ENCODE measurements at places on chromosomes 6 and 20.

- no peak for DNase-seq
Measured at GRCh38 chr6:15623276-15624116, 39.3 kb downstream of the DTNBP1 start.

- no peak for DNase-seq
Measured at GRCh38 chr6:35152067-35152707, 11.0 kb upstream of the TCP11 start.

GRCh38 chr6:138004430-138005287 lies 102.6 kb downstream of the PERP start:
- no peak for DNase-seq

DNA sequence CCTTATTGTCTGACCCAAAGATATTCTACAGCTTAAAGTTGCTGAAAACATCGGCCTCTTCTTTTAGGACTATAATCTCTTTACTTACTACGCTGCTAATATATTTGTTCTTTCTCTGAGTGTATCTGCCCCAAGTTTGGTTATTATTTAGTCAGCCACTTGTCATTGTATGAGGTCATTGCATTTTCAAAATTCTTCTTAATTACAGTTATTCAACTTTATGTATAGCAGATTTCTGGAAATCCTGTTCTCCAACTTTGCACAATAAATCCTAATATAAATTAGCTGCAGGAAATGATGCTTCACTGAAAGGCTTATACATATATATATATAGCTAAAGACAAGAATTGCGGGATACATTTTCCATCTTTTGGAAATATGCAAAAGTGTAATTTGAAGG lies 88.5 kb upstream of the HIVEP1 start:
- DNase-seq = no peak

DNA sequence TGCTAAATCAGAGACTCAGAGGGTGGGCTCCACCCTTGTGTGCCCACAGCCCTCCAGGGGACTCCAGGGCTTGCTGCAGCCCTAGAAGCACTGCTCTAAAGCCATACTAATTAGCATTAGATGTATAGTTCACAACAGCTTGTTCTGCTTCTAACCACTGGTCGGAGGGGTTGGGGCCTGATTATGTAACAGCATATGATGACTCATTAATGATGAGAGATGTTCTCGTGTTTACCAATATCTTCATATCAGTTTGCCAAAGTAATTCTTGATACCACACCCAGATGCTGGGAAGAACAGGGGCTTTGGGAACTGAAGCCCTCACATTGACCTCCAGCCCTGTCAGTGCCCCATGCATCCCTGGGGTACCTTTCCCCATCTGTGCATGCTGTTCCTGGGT lies 104.1 kb upstream of the FOXA2 start:
- DNase-seq = no peak

DNA sequence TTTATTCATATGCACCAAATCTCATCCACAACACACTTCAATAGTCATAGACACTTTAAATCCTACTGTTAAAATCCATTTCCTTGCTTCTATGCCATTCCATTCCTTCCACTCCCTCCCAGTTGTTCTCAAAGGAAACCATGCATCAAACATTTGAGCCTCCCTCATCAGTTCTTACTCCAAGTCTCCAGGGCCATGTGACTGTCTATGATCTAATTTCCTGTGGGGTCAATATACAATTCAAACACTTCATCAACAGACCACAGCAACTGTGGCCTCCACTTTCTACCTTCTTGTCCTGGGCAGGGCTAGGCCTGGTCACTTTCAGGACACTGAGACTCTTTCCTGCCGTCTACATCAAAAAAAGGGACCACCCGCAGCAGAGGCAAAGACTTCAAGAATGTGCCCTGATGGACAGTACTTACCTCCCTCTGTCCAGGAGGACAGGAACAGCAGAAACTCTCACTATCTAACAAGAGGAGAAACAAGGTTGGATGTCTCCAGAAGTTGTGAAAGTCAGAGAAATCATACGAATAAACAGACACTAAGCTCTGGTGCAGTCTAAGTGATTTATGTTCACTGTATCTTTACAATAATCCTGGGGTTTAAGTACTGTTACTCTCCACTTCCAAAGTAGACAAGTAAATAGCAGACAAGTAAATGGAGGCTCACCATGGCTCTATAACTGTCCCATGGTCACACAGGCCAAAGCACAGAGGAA lies 160.2 kb downstream of the QRSL1 start:
- no peak for DNase-seq

GRCh38 chr20:41956338-41957074 lies 338.3 kb upstream of the CHD6 start:
- no peak for DNase-seq

DNA sequence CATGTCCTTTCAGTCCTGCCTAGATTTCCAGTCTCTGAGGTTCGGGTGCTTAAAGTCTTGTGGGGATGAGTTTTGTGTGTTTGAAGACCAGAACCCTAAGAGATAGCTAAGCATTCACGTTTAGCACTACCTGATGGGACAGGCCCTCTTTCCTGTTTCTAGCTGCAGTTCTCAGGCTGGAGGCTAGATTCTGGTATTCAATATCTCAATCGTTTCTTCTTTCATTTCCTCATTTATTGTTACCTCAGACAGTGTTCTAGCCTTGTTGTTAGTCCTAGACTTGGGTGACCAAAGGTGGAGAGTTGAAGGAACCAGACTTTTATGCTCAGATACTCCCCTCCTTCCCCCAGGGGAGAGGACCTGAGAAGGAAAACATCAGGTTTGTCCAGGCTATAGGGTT lies 16.8 kb downstream of the CEP250 start:
- DNase-seq = no peak

All from stimulated activated CD4-positive, alpha-beta T cell treated with anti-CD3 and anti-CD28 coated beads, Interleukin-15, amount 100 ng/mL, for 1 hour (primary cell).